SW480 (cell line): ENCODE measurements at places on chromosomes 4 and X.

- no peak for DNase-seq
Measured at GRCh38 chr4:113733685-113734084, 27.9 kb downstream of the CAMK2D start.

DNA sequence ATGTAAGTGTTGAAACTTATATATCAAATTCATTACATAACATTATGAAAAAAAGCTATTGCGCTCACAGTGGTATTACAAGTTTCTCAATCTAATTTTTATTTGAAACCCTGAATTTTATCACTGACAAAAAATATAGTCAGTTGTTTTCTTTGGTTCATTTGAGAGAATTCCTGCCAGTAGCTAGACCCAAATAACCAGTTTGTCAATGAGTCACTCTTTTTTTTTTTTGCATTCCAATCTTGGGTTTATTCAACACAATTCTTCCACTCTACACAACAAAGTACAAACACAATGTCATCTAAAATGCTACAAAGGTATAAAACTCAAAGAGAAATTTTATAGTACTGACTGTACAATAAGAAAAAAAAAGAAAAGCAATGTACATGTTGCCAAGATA lies 13.1 kb downstream of the HPF1 start:
- no peak for DNase-seq

DNA sequence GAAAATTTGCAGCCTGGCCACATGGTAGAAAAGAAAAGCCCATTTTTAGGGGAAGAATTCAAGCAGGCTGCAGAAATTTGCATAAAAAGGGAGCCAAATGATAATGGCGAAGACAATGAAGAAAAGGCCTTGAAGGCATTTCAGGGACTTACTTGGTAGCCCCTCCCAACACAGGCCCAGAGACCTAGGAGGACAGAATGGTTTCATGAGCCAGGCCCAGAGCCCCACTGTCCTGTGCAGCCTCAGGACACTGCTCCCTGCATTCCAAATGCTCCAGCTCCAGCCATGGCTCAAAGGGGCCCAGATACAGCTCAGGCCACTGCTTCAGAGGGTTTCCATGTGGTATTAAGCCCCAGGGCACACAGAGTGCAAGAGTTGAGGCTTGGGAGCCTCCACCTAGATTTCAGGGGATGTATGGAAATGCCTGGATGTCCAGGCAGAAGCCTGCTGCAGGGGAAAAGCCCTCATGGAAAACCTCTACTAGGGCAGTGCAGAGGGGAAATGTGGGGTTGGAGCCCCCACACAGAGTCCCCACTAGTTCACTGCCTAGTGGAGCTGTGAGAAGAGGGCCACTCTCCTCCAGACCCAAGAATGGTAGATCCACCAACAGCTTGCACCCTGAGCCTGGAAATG lies 271.7 kb upstream of the KLF3 start:
- DNase-seq = no peak

DNA sequence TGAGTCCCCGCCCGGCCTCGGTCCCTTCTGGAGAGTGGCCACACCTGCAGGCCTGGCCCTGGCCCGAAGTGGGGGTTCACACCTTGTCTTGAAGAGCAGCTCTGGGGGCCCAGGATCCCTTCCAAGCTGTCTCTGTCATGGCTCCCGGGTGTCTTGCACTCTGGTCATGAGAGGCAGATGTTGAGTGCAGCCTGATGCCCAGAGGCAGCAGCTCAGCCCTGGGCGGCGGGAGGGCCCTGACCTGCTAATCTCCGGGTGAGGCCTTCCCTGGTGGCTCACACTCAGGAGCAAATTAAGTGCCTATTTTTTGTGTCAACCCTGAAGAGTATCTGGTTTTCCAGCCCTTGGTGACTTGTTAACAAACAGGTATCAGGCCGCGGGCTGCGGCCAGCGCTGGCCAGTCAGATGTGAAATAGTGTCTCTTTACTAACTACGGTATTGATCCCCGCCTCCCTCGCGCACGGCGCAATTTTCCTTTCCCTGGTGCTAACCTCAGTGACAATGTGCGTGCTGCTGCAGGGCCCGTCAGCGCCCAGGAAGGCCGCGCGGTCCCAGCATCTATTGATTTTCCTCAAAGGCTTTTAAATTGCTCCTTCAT lies 24.2 kb downstream of the NKX1-1 start:
- no peak for DNase-seq

DNA sequence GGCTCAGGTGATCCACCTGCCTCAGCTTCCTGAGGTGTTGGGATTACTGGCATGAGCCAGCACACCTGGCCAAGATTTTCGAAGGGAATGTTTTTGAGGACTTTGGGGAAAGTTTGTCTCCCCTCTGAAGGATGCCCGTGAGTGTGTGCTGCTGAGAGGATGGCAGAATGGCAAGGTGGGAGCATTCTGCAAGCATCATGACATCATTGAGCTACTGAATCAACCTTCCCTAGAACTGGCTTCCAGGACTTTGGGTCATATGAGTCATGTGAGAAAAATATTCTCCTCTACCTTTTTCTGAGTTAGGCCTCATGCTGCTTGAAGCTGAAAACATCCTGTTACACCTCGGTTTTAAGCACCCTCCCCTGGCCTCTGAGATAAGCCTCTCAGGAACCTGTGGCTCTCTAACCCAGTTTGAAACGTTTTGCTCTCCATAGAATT lies 31.0 kb downstream of the TMEM131L start:
- no peak for DNase-seq

- DNase-seq = no peak
Measured at GRCh38 chrX:150229030-150229429, 134.1 kb upstream of the MAMLD1 start.

- no peak for DNase-seq
Measured at GRCh38 chrX:130999360-130999759, 58.8 kb upstream of the ARHGAP36 start.
